AG08395 (cell line): ENCODE measurements at places on chromosomes 5 and 9.

GRCh38 chr5:4373051-4373820 is 766.9 kb upstream of the ADAMTS16 start:
- DNase-seq = no peak

- DNase-seq = no peak
Measured at GRCh38 chr5:172925336-172925948, 33.8 kb upstream of the RPL26L1 start.

GRCh38 chr5:129717751-129718310 is 30.1 kb upstream of the MINAR2 start:
- no peak for DNase-seq

DNA sequence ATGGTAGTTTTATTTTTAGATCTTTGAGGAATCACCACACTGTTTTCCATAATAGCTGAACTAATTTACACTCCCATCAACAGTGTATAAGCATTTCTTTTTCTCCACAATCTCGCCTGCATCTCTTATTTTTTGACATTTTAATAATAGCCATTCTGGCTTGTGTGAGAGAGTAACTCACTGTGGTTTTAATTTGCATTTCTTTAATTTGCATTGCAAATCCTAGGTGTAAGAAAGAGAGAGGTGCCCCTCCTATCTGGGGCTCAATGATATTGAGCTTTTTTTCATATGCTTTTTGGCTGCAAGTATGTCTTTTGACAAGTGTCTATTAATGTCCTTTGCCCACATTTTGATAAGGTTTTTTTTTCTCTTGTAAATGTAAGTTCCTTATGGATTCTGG is 106.3 kb upstream of the SLC27A6 start:
- DNase-seq = no peak

DNA sequence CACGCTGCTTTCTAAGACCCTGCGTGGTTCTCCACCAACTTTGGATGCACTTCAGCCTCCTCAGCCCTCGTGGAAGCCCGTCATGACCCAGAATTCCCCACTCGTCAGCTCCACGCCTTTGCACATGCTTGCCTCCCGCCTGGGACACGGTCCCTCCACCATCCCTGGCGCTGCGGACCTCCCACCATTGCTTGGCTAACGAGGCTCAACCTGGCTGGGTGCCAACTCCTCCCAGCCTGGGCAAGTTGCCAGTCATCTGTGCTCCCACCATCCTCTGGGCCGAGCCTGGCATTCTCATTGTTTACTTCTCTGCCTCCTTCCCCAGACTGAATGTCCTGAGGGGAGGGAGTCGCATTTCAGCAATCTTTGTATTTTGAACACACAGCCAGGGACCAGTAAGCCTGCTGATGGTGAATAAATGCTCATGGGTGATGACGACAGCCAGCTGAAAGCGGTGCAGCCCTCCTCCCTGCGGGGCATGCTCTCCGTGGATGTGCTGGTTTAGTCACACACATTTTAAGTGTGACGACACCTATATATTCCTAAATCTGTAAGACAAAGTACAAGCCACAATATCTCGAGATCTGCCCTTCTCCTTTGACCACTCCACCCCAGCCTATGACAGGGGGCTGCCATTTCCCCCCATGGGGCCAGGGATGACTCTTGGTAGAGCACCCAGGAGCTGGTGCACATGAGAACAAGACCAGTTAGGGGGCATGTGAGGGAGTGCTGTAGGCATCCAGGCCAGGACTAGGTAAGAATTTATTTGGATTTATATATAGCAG is 37.6 kb downstream of the ANKRD33B start:
- DNase-seq = peak; percentile 75

DNA sequence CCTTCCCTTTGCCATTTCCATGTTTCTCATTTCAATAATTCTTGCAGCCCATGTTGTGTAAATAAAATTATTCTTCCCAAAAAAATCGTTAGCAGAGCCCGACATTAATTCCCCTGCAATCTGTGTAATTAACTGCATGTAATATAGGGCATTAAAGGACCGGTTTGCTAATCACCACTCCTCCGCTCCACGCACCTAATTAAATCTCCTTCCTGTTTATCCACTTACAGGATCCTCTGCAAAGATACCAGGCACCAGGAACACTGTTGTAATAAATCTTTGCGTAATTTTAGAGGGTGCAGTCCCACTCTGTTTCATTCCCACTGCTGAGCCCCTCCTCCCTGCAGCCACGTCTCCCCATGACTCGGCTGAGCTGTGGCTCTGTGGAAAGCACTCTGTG is 105.0 kb upstream of the PPP1R26 start:
- DNase-seq = no peak
